Right renal pelvis (tissue), 4 donors: ENCODE measurements at places on chromosomes 1 and 21.

DNA sequence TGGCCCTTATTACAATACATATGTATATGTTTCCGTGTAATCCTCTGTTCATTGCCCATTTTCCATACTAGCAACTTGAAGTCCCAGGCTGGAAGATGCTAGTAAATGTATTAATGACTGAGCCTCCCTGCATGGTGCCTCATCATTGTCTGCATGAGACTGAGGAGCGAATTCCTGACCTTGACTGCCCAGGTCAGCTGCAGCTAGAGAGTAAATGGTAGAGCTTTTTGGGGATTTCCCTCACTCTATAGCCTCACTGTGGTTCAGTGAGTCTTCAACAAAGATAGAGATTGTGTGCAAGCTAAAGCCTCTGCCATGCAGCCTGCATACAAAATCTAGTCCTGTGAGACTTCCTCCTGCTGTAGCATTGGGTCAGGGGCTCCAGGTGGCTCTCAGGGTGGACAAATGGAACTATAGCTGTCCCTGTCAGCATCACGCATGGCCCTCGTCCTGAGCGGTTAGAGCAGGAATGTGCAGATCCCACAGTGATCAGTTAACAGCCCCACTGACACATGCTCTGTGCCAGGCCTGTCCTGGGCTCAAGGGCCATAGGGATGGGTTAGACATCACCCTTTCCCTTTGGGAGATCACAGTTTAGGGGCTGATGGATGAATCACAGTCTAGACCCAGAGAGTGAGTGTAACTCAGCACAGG, 741.7 kb downstream of the MATN1 start:
- no peak for DNase-seq

DNA sequence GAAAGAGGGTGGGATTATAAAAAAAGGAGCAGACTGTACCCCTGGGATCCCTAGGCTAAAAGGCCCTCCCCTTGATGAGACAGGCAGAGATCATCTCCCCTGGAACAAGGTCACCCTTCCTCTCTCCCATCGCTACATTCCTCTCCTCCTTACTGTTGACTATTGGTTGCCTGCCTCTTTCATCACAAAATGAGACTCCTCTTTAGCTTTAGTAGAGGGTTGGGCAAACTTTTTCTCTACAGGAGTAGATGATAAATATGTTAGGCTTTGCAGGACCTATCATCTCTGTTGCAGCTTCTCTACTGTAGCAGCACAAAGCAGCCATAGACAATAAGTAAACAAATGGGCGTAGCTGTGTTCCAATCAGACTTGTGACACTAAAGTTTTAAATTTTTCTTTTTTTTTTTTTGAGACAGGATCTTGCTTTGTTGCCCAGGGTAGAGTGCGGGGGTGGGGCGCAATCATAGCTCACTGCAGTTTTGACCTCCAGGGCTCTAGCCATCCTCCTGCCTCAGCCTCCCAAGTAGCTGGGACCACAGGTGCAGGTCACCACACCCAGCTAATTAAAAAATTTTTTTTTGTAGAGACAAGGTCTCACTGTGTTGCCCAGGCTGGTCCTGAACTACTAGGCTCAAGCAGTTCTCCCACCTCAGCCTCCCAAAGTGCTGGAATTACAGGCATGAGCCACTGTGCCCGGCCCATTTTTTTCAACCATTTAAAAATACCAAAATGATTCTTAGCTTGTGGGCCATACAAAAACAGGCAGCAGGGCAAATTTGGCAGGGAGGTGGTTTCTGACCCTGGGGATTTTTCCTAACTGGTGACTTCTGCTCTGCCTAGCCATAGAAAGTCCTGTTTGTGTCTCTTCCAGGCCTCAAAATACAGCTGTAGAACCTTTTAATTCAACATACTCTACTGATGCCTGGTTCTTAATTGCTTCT, 15.1 kb downstream of the MCL1 start:
- no peak for DNase-seq

DNA sequence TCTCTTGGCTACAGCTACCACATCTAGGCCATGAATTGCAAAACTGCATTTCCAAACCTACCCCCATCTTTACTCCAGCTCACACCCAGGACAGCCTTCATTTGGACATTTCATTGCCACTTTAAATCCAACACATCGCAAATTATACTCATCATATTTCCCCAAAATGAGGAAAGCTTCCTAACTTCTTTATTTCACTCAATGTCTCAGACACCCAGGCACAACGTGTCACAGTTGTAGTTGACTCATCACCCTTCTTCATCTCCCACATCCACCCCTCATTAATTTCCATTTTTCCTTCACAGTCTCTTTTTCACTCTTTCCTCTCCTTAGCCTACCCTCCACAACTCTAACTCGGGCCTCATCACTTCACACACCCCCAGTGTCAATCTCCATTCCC, 6.7 kb downstream of the OTUD7B start:
- DNase-seq, result no peak

DNA sequence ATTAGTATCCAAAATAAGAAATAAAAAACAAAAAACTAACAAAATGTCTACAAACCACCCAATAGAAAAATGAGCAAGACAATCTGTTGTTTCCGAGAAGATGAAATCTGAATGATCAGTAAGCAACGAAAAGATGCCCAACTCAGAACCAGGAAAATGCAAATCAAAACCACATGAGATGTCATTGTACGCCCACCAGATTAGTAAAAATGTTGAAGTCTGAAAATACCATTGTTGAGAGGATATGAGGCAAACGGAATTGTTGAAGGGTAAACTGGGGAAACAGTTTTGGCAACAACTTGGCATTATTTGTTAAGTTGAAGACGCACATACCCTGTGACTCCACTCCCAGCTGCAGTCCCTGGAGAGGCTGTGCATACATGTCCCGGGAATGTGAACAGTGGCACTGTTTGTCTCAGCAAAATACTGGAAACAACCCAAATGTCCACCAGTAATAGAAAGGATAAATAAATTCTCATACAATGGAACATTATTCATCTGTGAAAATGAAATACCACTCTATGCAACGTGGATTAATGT, 10.6 kb downstream of the ZBTB17 start:
- no peak for DNase-seq

GRCh38 chr1:233689017-233689747, 75.3 kb downstream of the KCNK1 start:
- DNase-seq, result no peak

- no peak for DNase-seq
Measured at GRCh38 chr1:147414505-147415163, 126.7 kb upstream of the BCL9 start.

GRCh38 chr1:160834945-160835565, 27.6 kb downstream of the CD244 start:
- DNase-seq, result peak; percentile 12

- DNase-seq, result no peak
Measured at GRCh38 chr1:233245191-233245765, 50.2 kb downstream of the PCNX2 start.

- DNase-seq, result no peak
Measured at GRCh38 chr1:17984583-17984982, 123.0 kb upstream of the IGSF21 start.

GRCh38 chr21:45986316-45987051, 4.9 kb downstream of the COL6A1 start:
- no peak for DNase-seq

- DNase-seq, result no peak
Measured at GRCh38 chr1:177928194-177928593, 41.7 kb downstream of the SEC16B start.

GRCh38 chr1:117093870-117094621, 27.5 kb downstream of the TRIM45 start:
- DNase-seq, result no peak

- no peak for DNase-seq
Measured at GRCh38 chr1:13617108-13617507, 33.5 kb downstream of the PDPN start.

DNA sequence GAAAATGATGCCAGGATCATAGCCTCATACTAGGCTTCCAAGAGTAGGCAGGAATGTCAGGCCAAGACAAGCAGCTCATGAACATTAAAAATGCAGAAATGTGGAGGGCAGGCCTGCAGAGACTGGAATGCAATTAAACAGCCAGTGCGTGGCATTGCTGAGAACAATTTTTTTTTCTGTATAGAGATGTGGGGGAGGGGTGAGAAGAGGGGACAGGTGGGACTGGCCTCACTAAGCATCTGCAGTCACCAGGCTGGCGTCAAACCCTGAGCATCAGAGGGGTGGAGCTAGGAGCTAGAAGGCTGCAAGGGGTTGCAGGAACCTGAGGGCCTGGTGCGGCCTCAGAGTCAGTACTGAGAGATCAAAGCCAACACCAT, 114.1 kb downstream of the TNR start:
- peak; percentile 20 for DNase-seq
